ENCODE measurements at places on chromosomes 13 and 19.
A peak's percentile ranks its signal among the peaks of the same experiment; 100 is the strongest.

GRCh38 chr19:37997911-37998344, 90.9 kb downstream of the SIPA1L3 start:
- DNase-seq, result no peak

DNA sequence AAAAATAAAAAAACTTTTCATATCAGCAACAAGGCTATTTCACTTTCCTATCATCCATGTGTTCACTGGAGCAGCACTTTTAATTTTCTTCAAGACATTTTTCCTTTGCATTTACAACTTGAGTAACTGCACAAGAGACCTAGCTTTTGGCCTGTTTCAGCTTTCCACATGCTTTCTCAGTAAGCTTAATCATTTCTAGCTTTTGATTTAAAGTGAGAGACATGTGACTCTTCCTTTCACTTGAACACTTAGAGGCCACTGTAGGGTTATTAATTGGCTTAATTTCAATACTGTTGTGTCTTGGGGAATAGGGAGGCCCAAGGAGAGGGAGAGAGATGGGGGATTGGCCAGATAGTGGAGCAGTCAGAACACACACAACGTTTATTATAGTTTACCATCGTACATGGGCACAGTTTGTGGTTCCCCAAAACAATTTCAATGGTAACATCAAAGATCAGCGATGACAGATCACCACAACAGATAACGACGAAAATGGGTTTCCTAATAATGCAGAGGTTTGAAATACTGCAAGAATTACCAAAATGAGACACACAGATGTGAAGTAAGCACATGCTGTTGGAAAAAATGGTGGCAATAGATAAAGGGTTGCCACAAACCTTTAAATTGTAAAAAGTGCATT, 117.6 kb downstream of the GGACT start:
- DNase-seq, result no peak

DNA sequence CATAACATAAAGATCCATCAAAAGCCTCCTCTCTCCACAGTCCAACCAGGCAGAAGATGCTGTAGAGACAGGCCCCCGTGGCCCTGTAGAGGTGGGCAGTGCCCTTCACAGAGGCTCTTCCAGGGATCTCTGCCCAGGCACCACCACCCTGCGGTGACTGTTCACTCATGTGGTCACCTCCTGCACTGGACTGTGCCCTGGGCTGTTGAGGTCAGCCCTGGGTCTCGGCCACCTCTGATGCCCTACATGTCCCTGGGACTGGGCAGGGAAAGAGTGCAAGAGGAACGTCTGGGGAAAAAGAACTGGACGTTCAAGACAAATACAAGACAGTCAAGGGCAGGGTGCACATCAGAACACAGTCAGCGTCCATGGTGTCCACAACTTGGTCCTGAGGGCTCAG, 22.3 kb downstream of the PEPD start:
- DNase-seq, result no peak

DNA sequence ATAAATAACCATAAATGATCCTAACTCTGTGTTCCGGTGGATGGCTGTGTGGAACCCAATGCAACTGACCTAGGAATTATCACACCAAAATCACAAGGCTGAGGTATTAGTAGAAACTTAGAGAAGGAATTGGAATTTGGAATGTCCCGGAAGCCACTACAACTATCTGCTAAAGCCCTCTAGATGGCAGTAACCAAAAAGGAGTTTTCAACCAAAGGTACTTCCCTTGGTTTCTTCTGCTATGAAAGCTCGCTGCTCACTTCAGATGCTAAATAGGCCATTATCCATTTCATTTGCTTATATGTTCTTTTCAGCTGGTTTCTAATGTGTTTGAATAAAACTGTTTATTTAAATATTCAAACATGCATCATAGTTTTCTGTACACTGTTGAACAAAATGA, 1589.1 kb upstream of the SPRY2 start:
- DNase-seq, result peak; percentile 39

GRCh38 chr13:82358284-82358683, 1524.0 kb downstream of the SLITRK1 start:
- no peak for DNase-seq

GRCh38 chr13:51769455-51770127, 34.4 kb downstream of the DHRS12 start:
- DNase-seq, result no peak

GRCh38 chr13:43383498-43384165, 360.2 kb downstream of the DNAJC15 start:
- DNase-seq, result no peak

GRCh38 chr19:45824531-45825262, 9.6 kb upstream of the RSPH6A start:
- DNase-seq, result no peak

DNA sequence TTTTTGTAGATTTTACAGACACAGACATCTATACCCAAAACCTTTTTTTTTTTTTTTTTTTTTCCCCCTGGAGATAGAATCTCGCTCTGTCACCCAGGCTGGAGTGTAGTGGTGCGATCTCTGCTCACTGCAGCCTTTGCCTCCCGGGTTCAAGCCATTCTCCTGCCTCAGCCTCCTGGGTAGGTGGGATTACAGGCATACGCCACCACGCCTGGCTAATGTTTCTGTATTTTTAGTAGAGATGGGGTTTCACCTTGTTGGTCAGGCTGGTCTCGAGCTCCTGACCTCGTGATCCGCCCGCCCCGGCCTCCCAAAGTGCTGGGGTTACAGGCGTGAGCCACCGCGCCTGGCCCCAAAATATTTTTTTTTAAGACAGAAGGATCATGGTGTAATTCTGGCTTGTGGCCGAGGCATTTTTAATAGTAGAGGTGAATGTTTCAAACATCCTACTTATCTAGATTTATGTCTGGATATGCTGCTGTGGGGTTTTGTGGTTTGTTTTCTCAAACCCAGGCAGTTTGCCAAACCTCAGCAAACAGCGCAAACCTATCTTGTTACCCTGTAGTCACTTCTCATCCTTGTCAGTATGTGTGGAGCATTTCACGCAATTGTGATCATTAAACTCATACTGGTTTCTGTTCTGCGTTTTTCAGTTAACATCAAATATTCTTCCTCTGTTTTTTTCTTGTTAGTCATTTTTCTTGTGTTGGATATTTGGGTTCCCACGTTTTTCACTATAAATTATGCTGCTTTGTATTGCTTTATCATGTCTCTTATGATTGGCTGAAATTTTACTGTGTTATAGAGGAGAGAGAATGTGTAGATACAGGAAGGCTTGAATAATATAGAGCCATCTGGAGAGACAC, 36.2 kb upstream of the GARRE1 start:
- no peak for DNase-seq

GRCh38 chr19:16509141-16510061, 13.2 kb downstream of the C19orf44 start:
- DNase-seq, result no peak

- peak; percentile 35 for DNase-seq
Observed at GRCh38 chr19:13055213-13056051, 47.2 kb downstream of the LYL1 start.

GRCh38 chr13:92745258-92745657, 481.3 kb upstream of the GPC6 start:
- no peak for DNase-seq

DNA sequence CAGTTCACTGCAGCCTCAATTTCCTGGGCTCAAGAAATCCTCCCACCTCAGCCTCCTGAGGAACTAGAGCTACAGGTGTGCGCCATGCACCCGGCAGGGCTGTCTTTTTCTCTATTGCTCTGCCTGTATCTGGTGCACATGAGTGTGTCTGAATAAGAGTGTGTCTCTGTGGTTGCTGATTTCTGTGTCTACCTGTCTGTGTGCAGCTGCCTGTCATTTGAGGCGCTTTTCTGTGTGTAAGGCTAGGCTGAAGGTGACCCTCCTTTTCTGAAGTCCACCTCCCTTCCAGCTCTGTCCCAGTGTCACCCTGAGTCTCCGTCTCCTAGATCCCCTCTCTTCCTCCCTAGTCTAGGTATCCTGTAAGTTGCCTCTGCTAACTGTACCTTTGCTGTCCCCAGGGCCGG, 1.5 kb upstream of the PRR12 start:
- peak; percentile 28 for DNase-seq

- DNase-seq, result no peak
Observed at GRCh38 chr13:113942591-113943103, 31.2 kb downstream of the C13orf46 start.

DNA sequence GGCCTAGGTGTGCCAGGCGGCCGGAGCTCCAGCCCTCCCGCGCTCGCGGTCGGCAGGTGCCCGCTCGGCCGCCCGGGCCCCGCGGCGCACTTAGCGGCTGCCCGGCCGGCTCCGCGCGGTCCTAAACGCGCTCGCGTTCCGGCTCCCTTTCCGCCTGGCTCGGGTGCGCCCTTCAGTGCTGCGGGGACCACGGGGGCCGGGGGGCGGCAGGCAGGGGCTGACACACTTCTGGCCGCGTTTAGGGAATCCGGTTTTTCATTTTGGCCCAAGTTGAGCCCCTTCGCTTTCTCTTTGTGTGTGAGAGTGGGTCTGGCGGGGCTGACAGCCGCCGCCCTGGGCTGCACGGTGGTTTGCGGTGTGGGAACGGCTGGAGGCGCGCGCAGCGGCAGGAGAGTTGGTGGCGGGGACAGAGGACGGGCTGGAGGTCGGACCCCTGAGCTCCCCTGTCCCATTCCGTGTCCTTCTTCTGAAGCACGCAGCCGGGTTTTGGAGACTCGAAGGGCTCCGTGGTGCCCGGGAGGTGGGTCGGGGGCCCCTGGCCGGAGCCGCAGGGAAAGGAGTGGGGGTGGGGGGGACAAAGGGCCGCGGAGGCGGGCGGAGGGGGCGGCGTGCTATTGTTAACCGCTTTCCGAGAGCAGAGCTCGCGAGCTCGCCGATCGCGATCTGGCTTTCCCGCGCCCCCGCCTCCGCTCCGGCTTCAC, 3.1 kb downstream of the FGF9 start:
- peak; percentile 47 for DNase-seq

- DNase-seq, result peak; percentile 62
Observed at GRCh38 chr13:39612023-39612637, 9.1 kb upstream of the LHFPL6 start.

All from SK-N-DZ (cell line).